ENCODE measurements at places on chromosomes 16 and 17. TPM values are rescaled to one million over a fixed set of nuclear protein-coding genes. Genes with fewer than 3 reads are reported as not detected.

DNA sequence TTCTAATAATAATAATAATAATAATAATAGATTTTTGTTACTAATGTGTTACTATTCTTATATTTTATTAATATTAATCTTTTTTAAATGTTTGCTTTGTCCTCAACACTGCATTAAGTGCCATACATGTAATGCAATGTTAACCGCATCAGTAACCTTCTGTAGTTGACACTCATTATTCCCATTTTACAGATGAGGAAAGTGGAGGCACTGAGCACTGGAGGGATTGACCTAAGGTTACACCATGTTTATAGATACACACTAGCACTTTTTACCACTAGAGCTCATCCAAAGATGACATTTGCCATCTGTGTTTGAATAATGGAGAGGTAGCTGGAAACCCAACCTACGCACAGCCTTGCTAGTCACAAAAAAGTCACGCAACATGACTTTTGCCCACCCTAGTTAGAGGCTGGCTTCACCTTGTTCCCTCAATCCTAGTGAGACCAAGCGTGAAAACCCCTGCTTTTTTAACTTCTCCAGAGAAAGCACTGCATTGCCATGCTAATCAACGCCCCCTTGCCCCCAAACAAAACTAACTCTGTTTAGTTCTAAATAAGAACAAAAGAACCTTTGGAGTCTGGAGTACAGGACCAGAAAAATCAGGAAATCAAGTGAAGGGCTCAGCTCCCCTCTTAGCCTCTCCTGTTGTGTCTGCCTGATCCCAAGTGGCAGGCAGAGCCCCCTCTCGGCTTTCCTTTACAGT, 2.3 kb downstream of the ARSG start:
- DNase-seq = no peak

- DNase-seq = no peak
Measured at GRCh38 chr17:68705714-68706076, 104.5 kb upstream of the FAM20A start.

DNA sequence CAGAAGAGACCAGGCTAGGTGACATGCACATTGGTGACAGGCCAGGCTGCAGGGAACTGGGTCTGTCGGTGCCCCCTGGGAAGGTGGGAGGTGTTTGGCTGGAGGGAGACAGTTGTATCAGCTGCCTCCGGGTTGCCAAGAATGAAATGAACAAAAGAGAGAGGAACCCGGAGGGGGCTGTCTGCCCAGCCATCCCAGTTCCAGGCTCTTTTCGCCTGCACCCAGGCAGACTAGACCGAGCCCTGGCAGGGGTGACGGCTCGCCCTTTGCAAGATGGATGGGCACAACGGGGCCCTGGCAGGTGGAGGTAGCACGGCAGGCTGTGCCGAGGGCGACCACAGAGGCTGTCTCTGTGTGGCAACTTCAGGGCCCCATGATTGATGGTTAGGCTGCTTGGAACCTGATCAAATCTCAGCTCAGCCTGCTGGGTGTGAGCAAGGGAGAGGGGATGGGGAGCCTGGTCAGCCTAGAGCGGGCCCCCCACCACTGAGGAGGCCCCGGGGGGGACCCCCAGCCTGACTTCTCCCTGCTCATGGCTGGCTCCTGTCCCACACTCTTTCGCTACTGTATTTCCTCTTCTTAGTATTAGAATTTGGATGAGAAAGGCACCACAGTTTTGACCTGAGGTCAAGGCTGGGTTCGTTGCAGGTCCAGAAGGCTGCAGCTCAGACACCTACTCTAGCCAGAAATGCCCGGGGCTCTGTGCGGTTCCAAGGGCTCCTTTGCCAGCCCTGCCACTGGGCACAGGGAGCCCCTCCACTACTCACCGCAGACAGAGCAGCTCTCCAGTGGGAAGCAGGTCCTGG, 118.9 kb upstream of the CHMP6 start:
- no peak for DNase-seq

DNA sequence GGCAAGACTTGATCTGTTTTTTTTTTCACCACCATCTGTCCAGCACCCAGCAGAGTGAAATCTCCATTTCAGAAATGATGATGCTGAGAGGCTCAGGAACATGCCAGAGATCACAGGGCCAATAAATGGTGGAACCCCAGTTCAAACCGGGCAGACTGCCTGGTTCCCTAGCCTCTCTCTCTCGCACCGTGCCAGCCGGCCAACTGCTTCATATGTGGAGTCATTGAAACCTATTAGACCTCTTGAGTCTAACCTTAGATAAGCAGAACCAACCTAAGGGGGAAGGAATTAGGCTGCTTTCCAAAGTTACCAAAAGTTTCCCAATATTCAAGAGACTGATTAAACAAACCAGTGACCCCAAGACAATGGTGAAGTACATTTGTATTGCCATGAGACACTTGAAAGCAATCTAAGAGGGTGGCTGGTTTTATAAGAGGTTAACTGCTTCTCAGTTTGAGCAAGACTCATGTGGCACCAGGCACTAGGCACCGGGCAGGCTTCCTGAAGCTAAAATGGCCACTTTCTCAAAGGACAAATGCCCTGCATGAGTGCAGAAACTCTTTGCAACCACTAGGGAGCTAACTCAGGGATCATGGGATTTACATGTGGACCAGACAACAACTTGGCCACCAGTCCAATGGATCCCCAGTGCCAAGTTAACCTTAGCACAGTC, 18.4 kb downstream of the TOX3 start:
- no peak for DNase-seq

GRCh38 chr17:47792457-47792856, 29.1 kb downstream of the OSBPL7 start:
- DNase-seq = no peak

DNA sequence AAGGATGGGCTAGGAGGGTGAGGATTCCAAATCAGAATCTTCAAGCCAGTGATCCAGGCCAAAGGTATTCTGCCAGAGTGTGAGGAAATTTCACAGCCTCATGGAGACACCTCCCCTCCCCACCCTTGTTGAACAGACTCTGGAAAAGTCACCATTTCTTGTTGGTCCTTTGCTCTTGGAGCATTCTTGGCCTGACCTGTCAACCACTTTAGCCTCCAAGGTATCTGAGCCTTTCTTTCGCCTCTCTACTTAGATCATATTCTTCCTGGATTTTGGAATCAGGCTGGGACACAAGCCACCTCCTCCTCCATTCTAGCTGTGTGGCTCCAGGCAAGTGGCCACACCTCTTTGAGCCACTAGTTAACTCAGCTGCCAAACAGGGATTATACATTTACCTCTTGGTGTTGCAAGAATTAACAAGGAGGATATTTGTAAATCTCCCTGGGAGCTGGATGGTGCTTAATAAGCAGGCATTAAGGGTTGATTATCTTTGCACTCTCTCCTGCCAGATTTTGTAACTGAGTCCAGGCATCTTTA, 193.5 kb downstream of the WWOX start:
- no peak for DNase-seq

- DNase-seq = no peak
Measured at GRCh38 chr16:11353158-11353557, 7.9 kb downstream of the RMI2 start.

Gene DRC7
- 3.8 TPM for polyA plus RNA-seq

Gene ACOX1
- polyA plus RNA-seq = 32.4 TPM

Gene KCNAB3
- 14.9 TPM for polyA plus RNA-seq

Measured in renal cortex interstitium (tissue), 15 donors.